Left ventricle myocardium inferior (tissue), 1 donor: ENCODE measurements at places on chromosomes 5 and 9.
A peak's percentile ranks its signal among the peaks of the same experiment; 100 is the strongest.

DNA sequence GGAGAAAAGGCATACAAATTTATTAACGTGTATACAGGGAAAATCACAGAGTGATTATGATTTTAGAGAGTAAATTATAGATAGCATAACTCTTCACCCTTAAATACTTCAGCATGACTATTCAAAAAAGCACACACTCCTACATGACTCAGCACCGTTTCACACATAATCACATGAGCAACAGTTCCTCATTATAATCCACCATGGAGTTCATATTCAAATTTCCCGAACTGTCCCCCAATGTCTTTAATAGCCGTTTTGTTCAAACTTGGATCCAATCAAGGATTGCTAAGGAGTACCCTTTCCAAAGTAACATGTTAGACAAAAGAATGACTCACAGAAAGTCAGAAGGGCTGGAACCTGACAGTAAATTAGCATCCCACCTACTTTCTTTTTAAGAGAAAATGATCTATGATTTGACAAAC, 32.1 kb downstream of the RAPGEF1 start:
- peaks cover 99% of the 10 kb centered on the region for H3K4me1 ChIP-seq
- DNase-seq = no peak
- H3K27ac ChIP-seq = peak overlapping the region; percentile 83
- H3K4me3 ChIP-seq = peak overlapping the region; percentile 61
- H3K27me3 ChIP-seq = no peaks in the 10 kb centered on the region

GRCh38 chr9:81145331-81145963, 543.9 kb downstream of the TLE1 start:
- no peaks in the 10 kb centered on the region for H3K4me1 ChIP-seq
- H3K4me3 ChIP-seq = no peak overlapping the region
- no peak overlapping the region for H3K27ac ChIP-seq
- DNase-seq = no peak
- no peaks in the 10 kb centered on the region for H3K36me3 ChIP-seq
- H3K27me3 ChIP-seq = no peaks in the 10 kb centered on the region

DNA sequence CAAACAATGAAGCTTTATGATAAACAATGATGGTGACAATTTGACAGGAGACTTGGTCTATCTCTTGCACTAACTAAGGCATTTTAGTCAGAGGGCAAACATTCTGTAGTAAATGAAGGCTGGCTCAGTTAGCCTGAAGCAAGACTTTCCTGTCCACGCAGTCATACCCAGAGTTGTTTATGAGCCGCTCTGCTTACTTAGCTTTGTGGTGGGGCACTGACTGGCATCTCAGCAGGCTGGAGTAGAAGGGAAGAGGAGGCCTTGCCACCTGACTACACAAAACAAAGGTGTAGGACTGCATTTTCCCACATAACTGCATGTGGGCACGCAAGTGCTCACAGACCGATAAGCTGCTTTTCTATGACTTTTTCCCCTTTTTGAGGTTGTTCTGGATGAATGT, 133.7 kb upstream of the EPB41L4A start:
- H3K36me3 ChIP-seq = no peaks in the 10 kb centered on the region
- no peak for DNase-seq
- H3K4me1 ChIP-seq = peaks cover 4% of the 10 kb centered on the region
- H3K27ac ChIP-seq = no peak overlapping the region
- H3K27me3 ChIP-seq = no peaks in the 10 kb centered on the region

DNA sequence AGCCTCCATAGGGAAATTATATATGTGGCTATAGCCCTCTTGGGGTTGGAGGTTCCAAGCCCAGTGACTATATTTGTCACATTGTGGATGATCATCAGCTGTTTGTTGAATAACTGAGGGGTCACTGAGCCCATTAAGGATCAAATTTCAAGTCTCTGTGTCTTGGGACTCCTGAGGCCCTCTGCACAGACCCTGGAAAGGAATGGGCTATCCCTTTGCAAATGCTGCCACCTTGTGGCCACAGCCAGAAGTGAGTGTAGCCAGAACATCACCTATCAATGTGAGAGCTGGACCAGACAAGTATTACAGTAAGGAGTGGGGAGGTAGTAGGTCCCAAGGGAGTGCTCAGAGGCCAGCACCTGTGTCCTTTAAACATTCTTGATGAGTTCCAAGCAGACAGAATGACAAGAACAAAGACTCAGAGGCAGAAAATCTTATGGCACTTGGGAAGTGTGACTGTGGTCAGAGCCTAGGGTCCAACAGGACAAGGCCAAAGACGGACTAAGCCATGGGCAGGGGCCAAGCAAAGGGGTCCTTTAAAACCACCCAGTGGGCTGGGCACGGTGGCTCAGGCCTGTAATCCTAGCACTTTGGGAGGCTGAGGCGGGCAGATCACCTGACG, 8.2 kb downstream of the RPP25L start:
- H3K4me1 ChIP-seq = peaks cover 7% of the 10 kb centered on the region
- H3K4me3 ChIP-seq = no peak overlapping the region
- DNase-seq = peak; percentile 77

GRCh38 chr5:40679913-40680681, at the start of gene PTGER4:
Gene PTGER4 (plus strand): TSS chr5:40679915. CDS start chr5:40680994, 1,079 bp downstream.
- peaks cover 39% of the 10 kb centered on the region for H3K27me3 ChIP-seq
- peaks cover 6% of the 10 kb centered on the region for H3K36me3 ChIP-seq
- peaks cover 49% of the 10 kb centered on the region for H3K4me1 ChIP-seq

GRCh38 chr5:181109489-181110013, 21.4 kb downstream of the OR2V1 start:
- DNase-seq = no peak
- H3K4me3 ChIP-seq = no peak overlapping the region
- no peak overlapping the region for H3K27ac ChIP-seq
- H3K4me1 ChIP-seq = no peaks in the 10 kb centered on the region

DNA sequence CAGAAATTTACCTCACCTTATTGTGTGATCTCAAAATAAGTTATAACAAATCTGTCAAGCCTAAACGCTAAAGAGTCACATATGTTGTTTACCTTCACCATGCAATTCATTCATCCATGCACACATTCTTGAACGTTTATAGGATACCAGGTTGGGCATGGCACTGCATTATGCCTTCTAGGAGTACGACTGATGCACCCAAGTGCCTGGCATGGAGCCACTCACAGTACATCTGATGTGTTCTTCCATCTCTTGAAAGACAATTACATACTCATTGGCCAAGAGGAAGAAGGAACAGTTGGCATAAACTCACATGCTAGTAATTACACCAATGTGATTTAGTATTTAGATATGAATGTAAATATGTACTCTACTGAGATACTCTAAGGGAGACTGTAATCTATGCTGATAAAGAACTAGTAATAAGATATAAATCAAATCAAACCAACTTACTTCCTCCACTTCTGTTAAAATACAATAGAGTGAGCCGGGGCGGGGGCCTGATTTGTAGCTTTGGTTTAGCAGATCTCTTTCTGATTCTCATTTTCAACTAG, 90.7 kb downstream of the LPAR1 start:
- H3K36me3 ChIP-seq = no peaks in the 10 kb centered on the region
- H3K4me1 ChIP-seq = no peaks in the 10 kb centered on the region
- H3K27me3 ChIP-seq = no peaks in the 10 kb centered on the region
- H3K4me3 ChIP-seq = no peak overlapping the region
- DNase-seq = no peak
- H3K27ac ChIP-seq = no peak overlapping the region

DNA sequence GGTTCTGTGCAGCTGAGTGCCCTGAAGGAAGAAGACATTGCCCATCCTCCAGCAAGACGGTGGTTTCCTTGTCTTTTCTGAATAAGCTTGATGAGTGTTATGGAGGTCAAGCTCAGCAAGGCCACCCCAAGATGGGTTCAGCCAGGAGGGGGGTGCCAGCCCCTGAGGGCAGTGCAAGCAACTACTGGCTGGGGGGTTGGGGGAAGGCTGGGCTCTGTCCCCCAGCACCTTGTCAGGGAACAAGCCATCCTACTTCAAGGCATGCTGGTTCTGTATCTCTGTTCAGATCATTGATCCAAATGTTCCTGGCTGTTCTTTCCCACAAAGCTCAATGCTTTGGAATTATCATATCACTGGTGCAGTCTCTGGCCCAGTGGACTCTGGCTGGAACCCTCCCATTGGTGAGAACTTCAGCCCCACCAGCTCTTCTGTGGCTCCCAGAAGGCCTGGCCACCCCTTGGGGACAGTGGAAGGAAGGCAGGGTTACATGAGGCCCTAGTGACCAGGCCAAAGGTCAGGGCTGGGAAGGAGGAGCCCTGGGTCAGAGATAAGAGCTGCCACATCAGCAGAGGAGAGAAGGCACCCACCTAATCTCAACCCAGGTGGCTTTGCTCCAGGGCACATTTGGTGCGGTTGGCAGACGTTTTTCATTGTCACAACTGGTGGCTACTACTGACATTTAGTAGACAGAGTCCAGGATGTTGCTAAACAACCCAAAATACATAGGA, 280.2 kb downstream of the IRX2 start:
- H3K4me3 ChIP-seq = no peak overlapping the region
- peaks cover 62% of the 10 kb centered on the region for H3K27me3 ChIP-seq

DNA sequence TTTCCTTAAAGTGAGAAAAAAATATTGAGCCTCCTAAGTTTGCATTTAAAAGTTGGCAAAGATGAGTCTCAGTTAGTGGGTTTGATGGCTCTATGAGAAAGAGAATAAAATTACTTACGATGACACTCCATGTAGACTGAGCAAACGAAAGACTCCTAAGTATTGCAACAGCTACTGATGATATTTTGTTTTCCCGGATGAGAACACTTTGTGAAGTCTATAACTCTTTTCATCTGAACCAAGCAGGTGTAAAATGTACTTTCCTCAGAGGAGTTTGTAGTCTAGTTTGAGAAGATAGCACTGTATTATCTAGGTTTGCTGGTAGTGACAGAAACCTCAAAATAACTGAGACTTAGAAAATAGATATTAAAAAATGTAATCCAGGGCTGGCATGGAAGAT, 1.7 kb upstream of the ITK start:
- no peak overlapping the region for H3K27ac ChIP-seq
- H3K4me3 ChIP-seq = no peak overlapping the region
- DNase-seq = no peak
- no peaks in the 10 kb centered on the region for H3K4me1 ChIP-seq

GRCh38 chr9:121744002-121744686, 92.7 kb downstream of the DAB2IP start:
- no peaks in the 10 kb centered on the region for H3K36me3 ChIP-seq
- peak overlapping the region; percentile 99 for H3K27ac ChIP-seq
- no peaks in the 10 kb centered on the region for H3K27me3 ChIP-seq
- H3K4me3 ChIP-seq = peak overlapping the region; percentile 76
- peaks cover 99% of the 10 kb centered on the region for H3K4me1 ChIP-seq
- DNase-seq = peak; percentile 65

DNA sequence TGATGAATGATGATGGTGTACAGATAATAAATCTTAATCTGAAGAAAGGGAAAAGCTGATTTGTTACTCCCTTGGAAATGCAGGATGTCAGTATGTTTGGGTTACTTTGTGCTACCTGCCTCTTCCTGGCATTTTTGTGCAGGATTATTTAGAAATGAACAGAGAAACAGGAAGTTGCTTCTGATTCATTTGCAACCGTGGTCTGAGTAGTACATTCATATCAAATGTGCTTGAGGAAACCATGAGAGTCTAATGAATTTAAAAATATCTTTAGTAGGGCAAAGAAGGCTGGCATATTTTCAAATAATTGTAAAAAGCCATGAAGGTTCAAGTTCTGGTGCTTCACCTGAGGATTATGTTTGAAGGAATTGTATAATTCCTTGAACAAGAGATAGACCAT, 391.6 kb downstream of the TMEM161B start:
- no peak overlapping the region for H3K27ac ChIP-seq
- no peak overlapping the region for H3K4me3 ChIP-seq
- DNase-seq = no peak
- H3K36me3 ChIP-seq = no peaks in the 10 kb centered on the region
- no peaks in the 10 kb centered on the region for H3K27me3 ChIP-seq

GRCh38 chr5:8828596-8829322, 717.1 kb downstream of the SEMA5A start:
- H3K4me1 ChIP-seq = no peaks in the 10 kb centered on the region
- H3K27ac ChIP-seq = no peak overlapping the region
- H3K36me3 ChIP-seq = no peaks in the 10 kb centered on the region
- no peaks in the 10 kb centered on the region for H3K27me3 ChIP-seq

DNA sequence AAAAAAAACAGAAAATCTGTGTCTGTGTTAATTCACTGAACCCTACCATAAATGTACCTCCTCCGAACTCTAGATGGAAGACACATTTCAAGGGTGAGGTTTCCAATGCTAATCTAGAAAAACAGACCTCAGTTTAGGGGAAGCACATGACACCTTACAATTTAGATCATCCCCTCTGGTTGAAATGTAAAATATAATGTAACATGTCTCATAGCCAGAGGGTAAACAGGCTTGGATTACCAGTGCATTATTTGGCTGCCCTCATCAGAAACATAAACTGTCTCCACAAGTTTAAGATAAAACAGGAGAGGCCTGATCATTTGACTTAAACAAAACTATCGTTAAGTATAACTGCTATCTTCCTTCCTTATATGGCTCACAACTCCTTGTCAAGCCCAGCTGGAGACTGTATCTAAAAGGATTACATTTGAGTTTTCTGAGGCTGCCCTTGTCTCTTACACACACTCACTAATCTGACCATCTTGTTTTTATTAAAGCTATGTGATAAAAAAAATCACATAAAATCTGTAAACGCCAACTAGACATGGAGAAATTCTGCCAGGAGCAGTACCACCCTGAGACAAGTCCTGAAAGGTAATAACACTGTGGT, 105.7 kb downstream of the LURAP1L start:
- H3K36me3 ChIP-seq = no peaks in the 10 kb centered on the region
- H3K27me3 ChIP-seq = no peaks in the 10 kb centered on the region
- H3K4me3 ChIP-seq = no peak overlapping the region
- peaks cover 12% of the 10 kb centered on the region for H3K4me1 ChIP-seq
- no peak overlapping the region for H3K27ac ChIP-seq
- no peak for DNase-seq

DNA sequence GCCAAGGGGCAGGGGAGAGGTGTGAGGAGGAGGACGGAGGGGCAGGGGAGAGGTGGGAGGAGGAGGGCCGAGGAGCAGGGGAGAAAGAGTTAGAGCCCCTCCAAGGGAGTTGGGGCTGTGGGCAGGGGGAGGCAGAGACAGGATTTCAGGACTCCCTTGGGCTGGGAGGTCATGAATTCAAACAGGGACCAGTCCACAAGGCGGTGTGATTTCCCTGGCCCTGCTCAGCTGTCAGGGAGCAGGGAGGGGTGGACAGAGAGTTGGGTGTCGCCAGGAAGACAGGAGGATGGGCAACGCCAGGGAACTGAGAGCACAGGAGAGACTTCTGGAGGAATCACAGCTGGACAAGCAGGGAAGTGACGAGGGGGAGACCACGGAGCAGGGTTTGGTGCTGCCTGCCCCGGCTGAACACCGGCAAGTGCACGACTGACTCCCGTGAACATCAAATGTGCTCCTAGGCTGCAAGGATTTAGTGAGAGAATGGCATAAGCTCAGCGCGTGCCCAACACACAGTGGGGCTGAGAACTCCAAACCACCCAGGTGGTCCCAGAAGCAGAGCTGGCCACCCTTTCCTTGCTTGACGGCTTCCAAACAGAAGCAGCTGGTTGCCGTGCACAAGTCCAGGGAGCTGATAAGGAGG, 17.8 kb upstream of the OLFM1 start:
- H3K4me3 ChIP-seq = no peak overlapping the region
- no peak for DNase-seq
- no peaks in the 10 kb centered on the region for H3K36me3 ChIP-seq
- H3K4me1 ChIP-seq = peaks cover 1% of the 10 kb centered on the region
